Uterine smooth muscle cell (primary cell): ENCODE measurements at places on chromosomes 16 and 17. TPM values are rescaled to one million over a fixed set of nuclear protein-coding genes. Genes with fewer than 3 reads are reported as not detected.

MT4 gene
- not detected in 2 replicates for total RNA-seq

TSNAXIP1 gene
- total RNA-seq = 0.50 and 0.89 TPM in 2 replicates

HOXB1 gene
- total RNA-seq = not detected in 2 replicates

SLC16A6 gene
- 3.1 and 10.6 TPM in 2 replicates for total RNA-seq

ENPP7 gene
- 0.12 TPM in 1 of 2 replicates, not detected in the other for total RNA-seq

EPOP gene
- 0.55 and 0.87 TPM in 2 replicates for total RNA-seq

ZPBP2 gene
- not detected in 2 replicates for total RNA-seq

CCL5 gene
- not detected in 2 replicates for total RNA-seq

CHRNE gene
- total RNA-seq = 0.11 and 0.62 TPM in 2 replicates

MT1G gene
- 0.55 TPM in 1 of 2 replicates, not detected in the other for total RNA-seq

PRSS27 gene
- total RNA-seq = 0.66 and 0.75 TPM in 2 replicates

ZFPM1 gene
- 0.55 and 1.2 TPM in 2 replicates for total RNA-seq

GLP2R gene
- under 0.01 TPM in 1 of 2 replicates, not detected in the other for total RNA-seq

SDR42E2 gene
- total RNA-seq = not detected in 2 replicates

TP53TG3F gene
- total RNA-seq = not detected in 2 replicates

GRAPL gene
- total RNA-seq = not detected in 2 replicates

ZBTB4 gene
- total RNA-seq = 14.8 and 24.1 TPM in 2 replicates

KRTAP1-1 gene
- total RNA-seq = 0.55 and 0.87 TPM in 2 replicates

COQ9 gene
- 52.4 and 52.7 TPM in 2 replicates for total RNA-seq

CRYBA1 gene
- total RNA-seq = not detected in 2 replicates

SULT1A2 gene
- total RNA-seq = under 0.01 TPM in 1 of 2 replicates, not detected in the other

KCNJ18 gene
- total RNA-seq = not detected in 2 replicates

TBC1D3K gene
- total RNA-seq = not detected in 2 replicates

SLFN14 gene
- total RNA-seq = not detected in 2 replicates

SLC16A11 gene
- 0.11 and 0.12 TPM in 2 replicates for total RNA-seq

MYCBPAP gene
- total RNA-seq = 1.7 and 2.0 TPM in 2 replicates

PRKCB gene
- total RNA-seq = 1.00 and 2.4 TPM in 2 replicates

CDR2L gene
- 11.7 and 14.8 TPM in 2 replicates for total RNA-seq

GSDMA gene
- total RNA-seq = not detected in 2 replicates

SYNGR3 gene
- 1.4 and 6.1 TPM in 2 replicates for total RNA-seq

EEF2KMT gene
- total RNA-seq = 11.4 and 16.6 TPM in 2 replicates

ZFP3 gene
- total RNA-seq = 1.7 and 2.9 TPM in 2 replicates

EXOC3L1 gene
- total RNA-seq = 0.11 and 0.12 TPM in 2 replicates

CHCT1 gene
- not detected in 2 replicates for total RNA-seq

RGS11 gene
- total RNA-seq = 0.22 and 4.2 TPM in 2 replicates

HOXB5 gene
- not detected in 2 replicates for total RNA-seq
